Liver (tissue), 10 donors: ENCODE measurements at places on chromosomes 13 and 19. TPM values are rescaled to one million over a fixed set of nuclear protein-coding genes. Genes with fewer than 3 reads are reported as not detected.

The PCDH20 gene
- total RNA-seq: 0.33 TPM

The ZNF583 gene
- 2.5 TPM for total RNA-seq

The ZNF761 gene
- total RNA-seq: 6.2 TPM

The C19orf73 gene
- total RNA-seq: 0.56 TPM

The LILRA6 gene
- total RNA-seq: 2.8 TPM

The SEMA6B gene
- 3.1 TPM for total RNA-seq

DNA sequence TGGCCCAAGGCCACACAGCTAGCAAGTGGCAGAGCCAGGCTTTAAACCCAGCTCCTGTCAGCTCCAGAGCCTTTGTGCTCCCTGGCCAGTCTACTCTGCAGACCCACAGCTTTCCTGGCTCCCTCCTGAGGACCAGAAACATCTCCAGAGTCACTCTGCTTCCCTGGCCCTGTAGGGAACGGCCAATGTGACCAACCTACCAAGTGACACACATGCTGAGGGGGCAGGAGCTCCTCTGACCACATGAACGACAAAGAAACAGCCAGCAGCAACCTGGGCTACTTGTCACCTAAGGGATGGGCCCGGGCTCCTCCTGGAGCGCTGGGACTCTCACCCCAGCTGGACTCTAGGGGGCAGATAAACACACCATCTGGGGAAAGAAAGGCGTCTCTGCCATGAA, 19.3 kb downstream of the PEG3 start:
- no peak overlapping the region for H3K4me3 ChIP-seq
- no peaks in the 10 kb centered on the region for H3K27me3 ChIP-seq
- no peaks in the 10 kb centered on the region for H3K4me1 ChIP-seq
- peaks cover 7% of the 10 kb centered on the region for H3K36me3 ChIP-seq

DNA sequence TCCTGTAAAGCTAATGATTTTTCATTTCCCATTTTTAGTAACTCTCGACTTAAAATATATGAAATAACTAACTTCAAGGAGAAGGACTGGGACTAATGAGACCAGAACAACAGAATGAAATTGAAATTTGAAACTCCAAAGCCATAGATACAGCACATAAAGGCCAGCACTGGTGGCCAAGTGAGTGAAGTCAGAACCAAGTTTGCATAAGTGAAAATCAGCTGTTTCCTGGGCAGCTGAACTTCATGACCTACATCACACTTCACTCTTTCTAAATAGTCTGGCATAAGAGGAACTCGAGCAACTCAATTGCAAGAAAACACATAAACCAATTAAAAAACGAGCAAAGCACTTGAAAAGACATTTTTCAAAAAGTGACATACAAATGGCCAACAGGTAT, 84.5 kb downstream of the DCLK1 start:
- no peaks in the 10 kb centered on the region for H3K36me3 ChIP-seq
- DNase-seq: no peak
- no peak overlapping the region for H3K27ac ChIP-seq
- H3K27me3 ChIP-seq: no peaks in the 10 kb centered on the region

DNA sequence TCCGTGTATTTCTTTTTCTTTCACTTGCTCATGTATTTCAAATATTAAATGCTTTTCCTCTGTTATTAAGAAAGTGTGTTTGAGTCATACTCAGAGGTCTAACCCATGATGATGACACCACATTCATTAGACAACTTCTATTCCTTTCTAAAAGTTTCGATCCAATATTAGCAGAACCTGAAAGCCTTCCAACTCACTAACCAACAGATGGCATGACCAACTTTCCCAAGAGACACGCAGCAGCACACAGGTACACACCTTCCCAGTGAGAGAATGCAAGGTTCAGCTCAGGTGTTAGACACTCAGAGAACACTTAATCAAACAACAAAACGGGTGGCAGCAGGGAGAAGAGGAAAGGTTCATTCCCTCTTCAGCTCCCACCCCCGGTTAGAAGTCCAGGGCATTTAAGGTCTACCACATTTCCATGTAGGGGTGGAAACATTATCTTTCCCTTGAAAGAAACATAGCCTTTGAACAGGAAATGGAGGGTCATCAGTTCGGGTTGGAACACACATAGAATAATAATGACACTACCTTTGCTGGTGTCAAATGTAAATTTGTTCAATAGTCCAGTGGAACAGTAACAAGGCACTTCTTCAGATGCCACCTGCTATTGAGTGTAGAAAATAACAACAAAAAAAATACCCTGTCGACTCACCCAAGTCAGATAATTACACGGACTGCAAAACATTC, 404.2 kb downstream of the COG6 start:
- no peak overlapping the region for H3K4me3 ChIP-seq
- H3K27ac ChIP-seq: no peak overlapping the region
- H3K4me1 ChIP-seq: peaks cover 13% of the 10 kb centered on the region
- no peaks in the 10 kb centered on the region for H3K27me3 ChIP-seq

- H3K36me3 ChIP-seq: no peaks in the 10 kb centered on the region
- H3K27ac ChIP-seq: no peak overlapping the region
- DNase-seq: no peak
These were observed 149.2 kb downstream of the COL4A1 start for GRCh38 chr13:110157718-110158117.

DNA sequence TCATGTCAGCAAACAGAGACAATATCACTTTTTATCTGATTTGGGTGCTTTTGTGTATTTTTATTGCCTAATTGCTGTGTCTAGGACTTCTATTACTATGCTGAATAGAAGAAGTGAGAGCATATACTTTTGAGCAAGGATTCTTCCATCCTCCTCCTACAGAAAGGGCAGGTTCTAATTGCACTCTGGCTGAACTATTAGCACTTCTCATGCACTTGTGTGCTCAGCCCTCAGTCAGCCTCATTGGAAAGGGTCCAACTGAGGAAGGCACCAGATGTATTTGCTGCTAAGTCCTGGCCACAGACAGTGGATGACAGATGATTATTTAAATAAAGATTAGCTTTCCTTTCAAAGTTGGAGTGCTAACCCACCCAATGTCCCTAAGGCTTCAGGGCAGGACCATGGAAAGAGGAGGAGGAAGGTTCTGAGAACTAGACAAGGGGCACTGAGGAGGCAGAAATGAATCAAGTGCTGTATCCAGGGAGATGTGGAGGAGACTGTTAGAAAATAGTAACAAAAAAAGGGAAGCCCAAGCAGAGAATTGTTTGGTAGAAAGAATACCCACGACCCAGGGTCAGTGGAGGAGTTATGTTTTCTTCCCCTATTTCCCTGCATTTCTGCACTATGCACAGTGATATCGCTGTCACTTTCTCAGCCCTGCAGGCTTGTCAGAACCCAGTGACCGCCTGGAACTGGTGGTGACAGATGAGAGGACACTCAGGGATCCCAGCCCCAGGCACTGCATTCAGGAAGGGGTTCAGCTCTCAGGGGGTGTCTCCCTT, 8.0 kb downstream of the LILRB4 start:
- no peaks in the 10 kb centered on the region for H3K27me3 ChIP-seq
- no peaks in the 10 kb centered on the region for H3K4me1 ChIP-seq
- no peak overlapping the region for H3K4me3 ChIP-seq
- DNase-seq: no peak

- H3K27ac ChIP-seq: no peak overlapping the region
- no peaks in the 10 kb centered on the region for H3K27me3 ChIP-seq
- no peak for DNase-seq
- H3K4me3 ChIP-seq: no peak overlapping the region
These were observed 1.1 kb upstream of the ZNF45 start for GRCh38 chr19:43936188-43936587.

GRCh38 chr19:49937750-49938381, 8.6 kb upstream of the NUP62 start:
- H3K4me3 ChIP-seq: no peak overlapping the region
- peak; percentile 89 for DNase-seq
- H3K27me3 ChIP-seq: no peaks in the 10 kb centered on the region
- H3K4me1 ChIP-seq: peaks cover 10% of the 10 kb centered on the region
- H3K27ac ChIP-seq: no peak overlapping the region

- H3K36me3 ChIP-seq: no peaks in the 10 kb centered on the region
- no peaks in the 10 kb centered on the region for H3K4me1 ChIP-seq
- no peak overlapping the region for H3K4me3 ChIP-seq
- DNase-seq: no peak
- no peaks in the 10 kb centered on the region for H3K27me3 ChIP-seq
- no peak overlapping the region for H3K27ac ChIP-seq
These were observed 63.9 kb upstream of the STARD13 start for GRCh38 chr13:33349288-33349985.

GRCh38 chr13:94061301-94061700, 418.2 kb downstream of the DCT start:
- H3K27ac ChIP-seq: no peak overlapping the region
- H3K36me3 ChIP-seq: no peaks in the 10 kb centered on the region
- no peak overlapping the region for H3K4me3 ChIP-seq
- H3K27me3 ChIP-seq: no peaks in the 10 kb centered on the region
- no peak for DNase-seq

- no peaks in the 10 kb centered on the region for H3K4me1 ChIP-seq
- H3K4me3 ChIP-seq: no peak overlapping the region
- H3K27me3 ChIP-seq: no peaks in the 10 kb centered on the region
These were observed 34.3 kb downstream of the MICU2 start for GRCh38 chr13:21569686-21570085.

GRCh38 chr13:101618440-101619187, 166.1 kb downstream of the ITGBL1 start:
- no peak for DNase-seq
- no peaks in the 10 kb centered on the region for H3K36me3 ChIP-seq
- peak overlapping the region; percentile 6 for H3K4me3 ChIP-seq
- H3K27me3 ChIP-seq: no peaks in the 10 kb centered on the region
- H3K4me1 ChIP-seq: peaks cover 7% of the 10 kb centered on the region

DNA sequence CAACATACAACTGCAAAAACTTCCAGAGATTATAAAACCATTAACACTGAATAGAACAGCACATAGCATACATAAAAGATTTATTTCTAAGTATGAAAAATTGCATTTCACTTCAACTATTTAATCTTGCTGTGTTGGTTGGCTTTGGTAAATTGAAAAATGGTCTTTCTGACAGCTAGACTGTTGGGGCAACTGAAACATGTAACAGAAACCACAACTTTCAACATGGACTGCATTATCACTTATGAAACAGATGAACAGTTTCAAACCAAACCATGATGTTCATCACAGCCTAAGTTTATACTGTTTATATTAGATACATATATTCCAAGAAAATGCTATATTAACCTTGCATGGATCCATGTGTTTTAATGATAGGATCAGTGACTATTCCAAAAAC, 324.1 kb upstream of the PCDH9 start:
- no peaks in the 10 kb centered on the region for H3K27me3 ChIP-seq
- no peak overlapping the region for H3K4me3 ChIP-seq
- no peaks in the 10 kb centered on the region for H3K36me3 ChIP-seq
- no peak overlapping the region for H3K27ac ChIP-seq
- DNase-seq: no peak
- H3K4me1 ChIP-seq: no peaks in the 10 kb centered on the region

DNA sequence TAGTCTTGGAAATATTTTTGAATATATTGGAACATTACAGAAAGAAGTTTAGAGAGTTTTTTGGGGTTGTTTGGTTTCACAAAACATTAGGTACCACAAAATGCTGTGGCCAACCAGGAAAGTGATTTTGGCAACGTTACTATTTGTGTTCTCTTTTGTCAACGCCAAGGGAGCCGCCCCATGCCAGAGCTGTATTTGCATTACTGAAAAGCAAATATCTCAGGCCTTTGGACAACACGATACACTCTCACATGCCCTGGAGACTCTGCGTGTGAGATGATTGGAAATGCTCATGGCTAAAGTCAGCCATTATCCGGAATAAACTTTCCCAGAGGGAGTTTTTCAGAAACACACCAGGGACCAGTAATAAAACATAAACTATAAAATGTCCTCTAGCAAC, 324.6 kb downstream of the SHISA2 start:
- no peaks in the 10 kb centered on the region for H3K36me3 ChIP-seq
- H3K4me1 ChIP-seq: peaks cover 2% of the 10 kb centered on the region
- DNase-seq: no peak
- H3K27ac ChIP-seq: no peak overlapping the region
- peaks cover 5% of the 10 kb centered on the region for H3K27me3 ChIP-seq
- no peak overlapping the region for H3K4me3 ChIP-seq

DNA sequence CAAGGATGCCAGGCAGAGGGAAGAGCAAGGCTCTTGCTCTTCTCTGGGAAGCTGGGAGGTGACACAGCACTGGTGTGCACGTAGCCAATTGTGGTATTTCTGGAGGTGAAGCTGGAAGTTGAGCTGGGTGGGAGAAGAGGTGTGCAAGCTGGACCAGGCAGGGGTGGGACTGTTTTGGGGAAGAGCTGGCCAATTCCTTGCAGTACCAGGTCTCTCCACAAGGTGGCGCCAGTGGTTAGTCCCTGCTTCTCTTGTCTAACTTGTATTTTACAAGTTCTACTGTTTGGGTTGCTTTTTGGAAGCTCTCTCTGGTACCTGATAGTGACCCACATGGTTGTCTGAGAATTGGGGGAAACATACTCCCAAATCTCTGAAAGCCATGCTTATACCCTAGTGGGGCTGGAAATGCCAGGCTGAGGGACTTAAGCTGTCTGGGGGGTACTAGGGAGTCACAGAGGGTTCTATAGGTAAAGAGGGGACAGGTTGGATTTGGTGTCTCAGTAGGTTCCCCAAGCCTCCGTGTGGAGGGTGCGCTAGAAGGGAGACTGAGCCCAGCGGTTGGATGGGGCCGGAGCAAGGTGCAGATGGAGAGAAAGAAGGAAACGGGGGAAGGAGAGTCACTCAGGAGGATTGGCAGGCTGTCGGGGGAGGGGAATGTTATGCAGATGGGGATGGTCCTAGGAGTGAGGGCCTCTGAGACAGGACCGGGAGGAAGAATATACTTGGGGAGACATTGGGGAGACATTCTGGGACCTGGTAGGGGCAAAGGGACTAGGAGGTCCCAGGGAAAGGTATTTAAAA, 3.0 kb downstream of the HPN start:
- H3K4me1 ChIP-seq: peaks cover 69% of the 10 kb centered on the region
- H3K4me3 ChIP-seq: peak overlapping the region; percentile 78
- DNase-seq: peak; percentile 70
